ENCODE measurements at places on chromosomes 16 and 17.

DNA sequence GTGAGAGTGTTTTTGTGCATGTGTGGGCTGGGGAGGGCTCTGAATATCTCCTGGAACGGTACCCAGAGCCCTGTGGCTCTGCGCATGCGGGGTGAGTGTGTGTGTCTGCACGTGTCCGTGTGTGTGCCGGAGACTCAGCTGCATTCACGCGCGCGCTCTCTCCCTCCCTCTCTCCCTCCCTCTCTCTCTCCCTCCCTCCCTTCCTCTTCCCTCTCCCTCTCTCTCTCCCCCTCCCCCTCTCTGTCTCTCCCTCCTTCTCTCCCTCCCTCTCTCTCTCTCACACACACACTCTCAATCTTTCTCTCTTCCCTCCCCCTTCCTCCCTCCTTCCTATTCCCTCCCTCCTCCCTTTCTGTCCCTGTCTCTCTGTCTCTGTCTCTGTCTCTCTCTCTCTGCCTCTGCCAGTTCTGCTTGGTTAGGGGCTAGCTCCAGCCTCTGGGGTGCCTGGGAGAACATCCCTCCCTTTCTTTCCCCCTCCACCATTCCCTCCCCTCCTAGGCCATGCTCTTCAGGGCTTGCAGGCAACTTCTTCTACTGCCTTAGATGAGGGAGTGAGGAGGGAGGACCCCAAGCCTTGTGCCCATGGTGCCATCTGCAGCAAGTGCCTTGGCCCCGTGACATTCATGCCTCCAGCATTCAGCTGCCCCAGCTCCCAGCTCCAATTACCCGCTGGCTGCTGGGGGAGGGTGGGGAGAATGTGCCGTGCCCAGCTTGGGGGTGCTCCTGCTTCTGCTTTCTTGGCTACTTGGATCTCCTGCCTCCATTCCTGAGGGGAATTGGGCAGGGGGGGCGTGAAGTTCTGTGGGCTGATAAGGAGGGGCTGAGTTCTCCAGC is 6.4 kb downstream of the THRA start:
- no peak for DNase-seq

GRCh38 chr17:35890774-35891155 is 10.6 kb upstream of the CCL5 start:
- DNase-seq = no peak

GRCh38 chr17:44522883-44523671 is 19.9 kb upstream of the GPATCH8 start:
- DNase-seq = peak; percentile 88

DNA sequence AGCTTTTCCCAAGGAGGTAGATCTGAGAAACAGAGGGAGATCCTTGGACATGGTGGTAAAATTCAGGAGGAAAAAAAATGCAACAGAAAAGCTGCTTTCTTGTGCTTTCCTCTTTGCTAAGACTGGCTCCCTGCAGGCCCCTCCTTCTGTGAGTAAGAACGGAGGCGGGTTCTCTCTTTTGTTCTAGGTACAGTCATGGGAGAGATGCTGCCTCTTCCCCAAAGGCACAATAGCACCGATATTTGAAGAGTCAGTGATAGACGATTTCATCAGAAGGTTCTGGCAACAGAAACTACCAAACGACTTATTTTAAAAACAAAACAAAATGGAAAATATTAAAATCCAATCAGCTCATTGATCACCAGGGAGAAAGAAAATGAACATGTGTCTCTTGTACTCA is 32.6 kb upstream of the KIFC3 start:
- DNase-seq = no peak

DNA sequence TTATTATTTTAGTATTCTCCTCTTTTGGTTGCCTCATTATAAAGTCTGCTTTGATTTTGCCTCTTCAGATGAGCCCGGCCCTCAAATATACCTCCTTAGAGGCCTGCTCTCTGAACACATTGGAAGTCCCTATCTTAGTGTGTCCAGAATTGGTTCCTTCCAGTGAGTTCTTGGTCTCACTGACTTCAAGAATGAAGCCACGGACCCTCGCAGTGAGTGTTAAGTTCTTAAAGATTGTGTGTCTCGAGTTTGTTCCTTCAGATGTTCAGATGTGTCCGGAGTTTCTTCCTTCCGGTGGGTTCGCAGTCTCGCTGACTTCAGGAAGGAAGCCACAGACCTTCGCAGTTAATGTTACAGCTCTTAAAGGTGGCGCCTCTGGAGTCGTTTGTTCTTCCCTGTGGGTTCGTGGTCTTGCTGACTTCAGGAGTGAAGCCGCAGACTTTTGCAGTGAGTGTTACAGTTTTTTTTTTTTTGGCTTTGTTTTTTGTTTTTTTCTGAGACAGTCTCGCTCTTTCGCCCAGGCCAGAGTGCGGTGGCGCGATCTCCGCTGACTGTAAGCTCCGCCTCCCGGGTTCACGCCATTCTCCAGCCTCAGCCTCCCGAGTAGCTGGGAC is 45.8 kb upstream of the NOS2 start:
- no peak for DNase-seq

DNA sequence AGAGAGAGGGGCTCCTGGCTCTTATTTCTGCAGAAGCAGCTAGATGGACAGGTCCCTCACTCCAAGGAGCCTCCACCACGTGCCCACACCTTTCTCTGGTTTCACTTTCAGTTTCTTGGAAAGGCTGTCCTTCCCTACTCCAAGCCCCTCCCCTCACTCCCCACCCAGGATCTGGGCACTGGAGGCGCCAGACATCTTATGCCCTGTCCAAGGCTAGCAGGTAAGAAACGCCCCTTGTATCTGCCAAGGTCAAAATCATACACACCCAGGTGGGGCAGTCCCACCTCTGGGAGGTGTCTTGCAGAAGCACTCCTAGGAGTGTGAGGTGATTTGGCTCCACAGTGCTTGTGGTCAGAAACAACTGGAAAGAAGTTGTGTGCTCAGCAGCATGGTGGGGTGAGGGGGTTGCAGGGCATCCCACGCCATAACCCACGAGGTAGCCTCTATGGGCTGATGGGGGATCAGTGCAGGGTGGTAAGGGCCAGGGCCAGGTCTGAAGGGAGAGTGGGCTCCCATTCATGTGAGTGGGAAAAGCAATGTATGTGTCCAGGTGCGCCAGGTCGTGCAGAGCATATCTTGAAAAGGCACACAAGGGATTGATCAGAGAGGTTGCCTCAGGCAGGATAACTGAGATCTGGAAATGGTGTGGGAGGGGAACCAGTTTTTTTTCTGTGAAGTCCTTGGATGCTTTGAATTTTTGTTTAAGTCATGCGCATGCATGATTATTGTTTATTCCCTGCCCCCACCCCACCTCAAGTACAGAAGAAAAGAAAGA is 31.8 kb upstream of the PRM1 start:
- DNase-seq = no peak

DNA sequence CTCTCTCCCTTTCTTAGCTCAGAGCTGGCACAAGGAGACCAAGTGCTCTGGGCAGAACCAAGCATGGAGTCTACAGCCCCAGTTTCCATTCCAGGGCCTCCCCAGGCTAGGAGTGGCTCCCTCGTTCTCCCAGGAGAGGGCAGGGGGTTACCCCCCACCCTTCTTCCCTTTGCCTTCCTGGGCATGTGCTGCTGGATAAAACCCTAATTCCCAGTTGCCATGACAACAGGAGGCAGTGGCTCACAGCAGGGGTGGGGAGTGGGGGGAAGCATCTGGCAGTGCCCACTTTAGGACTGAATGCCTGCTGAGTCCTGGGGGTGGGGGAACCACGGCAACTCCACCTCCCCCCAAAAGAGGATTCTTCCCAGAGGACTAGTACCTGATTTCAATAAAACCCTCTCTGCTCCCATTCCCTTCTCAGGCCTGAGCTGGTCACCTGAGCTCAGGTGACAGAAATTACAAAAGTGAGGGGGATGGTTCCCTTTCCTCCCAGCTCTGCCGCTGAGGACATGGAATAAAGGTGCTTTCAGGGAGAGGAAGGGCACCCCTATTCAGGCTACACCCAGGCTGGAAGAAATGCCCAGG is 1.8 kb downstream of the MPP2 start:
- DNase-seq = no peak

DNA sequence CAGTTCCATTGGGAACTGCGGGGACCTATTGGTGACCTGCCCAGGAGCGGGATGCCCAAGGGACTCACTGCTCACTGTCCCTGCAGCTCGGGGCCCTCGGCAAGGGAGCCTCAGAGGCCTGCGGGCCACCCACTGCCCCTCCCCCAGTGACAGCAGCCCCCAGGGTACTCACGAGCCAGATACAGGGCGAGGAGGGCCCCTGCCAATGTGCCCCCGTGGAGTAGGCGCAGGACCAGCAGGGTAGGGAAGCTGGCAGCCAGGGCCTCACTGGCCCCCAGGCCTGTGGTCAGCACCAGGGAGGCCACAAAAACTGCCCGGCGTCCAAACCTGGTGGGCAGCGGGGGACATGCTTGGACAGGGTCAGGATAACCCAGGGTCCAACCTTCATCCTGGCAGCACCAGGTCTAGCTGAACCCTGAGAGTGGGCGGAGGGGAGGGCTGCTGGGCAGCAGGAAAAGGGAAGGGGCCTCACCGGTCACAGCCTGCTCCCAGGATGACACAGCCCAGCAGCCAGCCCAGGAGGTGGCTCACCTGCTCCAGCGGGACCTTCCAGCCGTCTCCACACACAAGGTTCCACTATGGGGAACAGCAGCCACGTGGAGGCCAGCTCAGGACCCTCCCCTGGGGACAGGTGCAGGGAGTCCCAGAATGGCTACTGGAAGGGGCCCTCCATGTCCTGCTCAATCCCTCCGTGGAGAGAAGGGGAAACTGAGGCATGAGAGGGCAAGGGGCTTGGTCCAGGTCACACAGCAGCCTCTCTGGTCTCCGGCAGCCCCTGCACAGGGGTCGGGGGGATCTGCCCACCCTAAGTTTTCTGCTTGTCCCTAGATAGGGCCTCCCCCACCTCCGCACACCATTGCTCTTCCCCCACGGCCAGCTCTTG is 855 bp downstream of the SLC22A31 start:
- DNase-seq = no peak
